Activated CD8-positive, alpha-beta memory T cell treated with anti-CD3 and anti-CD28 coated beads for 1 hour (primary cell): ENCODE measurements at places on chromosomes 7 and 10.

- no peak for DNase-seq
Observed at GRCh38 chr10:88152728-88153133, 289.3 kb downstream of the PTEN start.

- no peak for DNase-seq
Observed at GRCh38 chr10:12685261-12686058, 316.1 kb downstream of the CCDC3 start.

DNA sequence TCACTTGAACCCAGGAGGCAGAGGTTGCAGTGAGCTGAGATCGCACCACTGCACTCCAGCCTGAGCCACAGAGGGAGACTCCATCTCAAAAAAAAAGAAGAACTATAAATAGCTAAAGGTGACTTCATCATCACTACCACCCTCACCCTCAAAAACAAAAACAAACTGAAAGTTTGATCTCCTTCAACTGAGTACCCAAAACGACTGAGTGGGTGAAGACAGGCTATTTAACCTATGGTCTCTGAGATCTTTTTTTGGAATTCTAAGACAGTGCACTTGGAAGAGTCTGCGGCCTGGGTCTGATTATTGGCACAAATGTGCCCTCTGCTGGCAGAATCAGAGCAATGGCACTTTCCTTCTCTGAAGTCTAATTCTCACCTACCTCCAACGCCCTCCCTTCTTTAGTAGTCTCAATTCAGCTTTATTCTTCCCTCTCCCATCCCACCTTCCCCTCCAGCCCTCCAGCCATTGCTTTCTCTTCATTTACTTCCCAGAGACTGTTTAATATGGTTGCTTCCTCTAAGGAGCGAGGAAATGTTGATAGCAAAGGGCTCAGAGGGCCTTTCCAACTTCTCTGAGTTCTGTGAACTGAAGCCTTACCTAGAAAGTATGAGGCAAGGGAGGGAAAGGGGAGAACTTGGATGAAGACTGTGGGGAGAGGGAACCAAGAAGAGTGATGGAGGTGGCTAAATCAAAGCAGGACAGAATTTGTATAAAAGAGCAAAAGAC is 2.9 kb upstream of the MYOZ1 start:
- DNase-seq: no peak

GRCh38 chr7:132376361-132377013 is 199.8 kb downstream of the PLXNA4 start:
- no peak for DNase-seq

GRCh38 chr10:102633287-102633686 is 11.0 kb upstream of the TRIM8 start:
- DNase-seq: no peak

DNA sequence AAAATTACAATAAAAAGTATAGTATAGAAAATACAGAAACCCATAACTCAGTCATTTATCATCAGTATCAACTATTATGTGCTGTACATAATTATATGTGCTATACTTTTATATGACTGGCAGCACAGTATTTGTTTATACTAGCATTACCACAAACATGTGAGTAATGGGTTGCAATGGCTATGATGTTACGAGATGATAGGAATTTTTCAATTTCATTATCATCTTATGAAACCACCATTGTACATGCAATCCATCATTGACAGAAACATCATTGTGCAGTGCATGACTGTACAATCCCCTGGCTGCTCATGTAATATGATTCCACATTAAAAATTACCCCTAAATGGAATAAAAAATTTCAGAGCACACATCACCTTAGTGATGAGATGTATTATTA is 55.7 kb upstream of the TMEM229A start:
- DNase-seq: no peak

GRCh38 chr10:74921744-74922143 is 95.3 kb downstream of the KAT6B start:
- no peak for DNase-seq

DNA sequence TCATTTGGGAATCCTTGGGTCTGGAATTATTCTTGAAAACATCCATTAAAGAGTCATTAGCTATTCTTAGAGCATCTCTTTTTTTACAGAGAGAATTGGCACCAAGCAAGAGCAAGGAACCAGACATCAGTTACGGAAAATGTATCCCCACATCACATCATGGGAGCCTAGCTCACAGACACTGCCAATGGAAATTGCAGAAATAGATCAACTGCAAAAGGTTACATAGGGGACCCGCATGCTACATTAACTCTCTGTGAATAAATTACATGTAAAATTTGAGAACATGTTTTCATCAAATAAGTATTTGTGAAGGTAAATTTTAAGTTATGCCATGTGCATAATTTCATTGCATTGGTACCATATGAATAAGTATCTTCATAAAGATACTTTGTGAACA is 224.8 kb downstream of the ZNF248 start:
- DNase-seq: no peak

DNA sequence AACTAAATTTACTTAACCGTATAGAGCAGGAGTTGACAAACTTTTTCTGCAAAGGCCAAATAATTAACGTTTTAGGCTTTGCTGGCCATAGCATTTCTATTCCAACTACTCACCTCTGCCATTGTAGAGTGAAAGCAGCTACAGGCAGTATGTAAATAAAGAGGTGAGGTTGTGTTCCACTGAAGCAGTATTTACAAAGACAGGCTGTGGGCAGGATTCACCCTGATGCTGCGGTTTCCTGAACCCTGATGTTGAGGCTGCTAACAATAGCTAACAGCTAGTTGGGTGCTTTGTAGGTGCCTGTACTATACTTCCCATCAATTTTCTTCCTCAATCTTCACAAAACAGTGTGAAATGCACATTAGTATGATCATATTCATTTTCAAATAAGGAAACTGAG is 47.0 kb upstream of the LAMB1 start:
- no peak for DNase-seq
